ENCODE measurements at places on chromosomes 1 and 21. TPM values are rescaled to one million over a fixed set of nuclear protein-coding genes. Genes with fewer than 3 reads are reported as not detected.

The CR1L gene
- 1.1 TPM for polyA plus RNA-seq

The ZBTB8A gene
- polyA plus RNA-seq = 13.4 TPM

The LMOD1 gene
- 4.4 TPM for polyA plus RNA-seq

The VANGL2 gene
- polyA plus RNA-seq = 37.1 TPM

The PRAMEF6 gene
- not detected for polyA plus RNA-seq

The DENND2C gene
- 5.1 TPM for polyA plus RNA-seq

The CLIC4 gene
- 242 TPM for polyA plus RNA-seq

The NPHS2 gene
- not detected for polyA plus RNA-seq

The ESRRG gene
- polyA plus RNA-seq = 1.7 TPM

The REN gene
- polyA plus RNA-seq = 0.22 TPM

The SPATA17 gene
- 4.1 TPM for polyA plus RNA-seq

The CNKSR1 gene
- 24.6 TPM for polyA plus RNA-seq

DNA sequence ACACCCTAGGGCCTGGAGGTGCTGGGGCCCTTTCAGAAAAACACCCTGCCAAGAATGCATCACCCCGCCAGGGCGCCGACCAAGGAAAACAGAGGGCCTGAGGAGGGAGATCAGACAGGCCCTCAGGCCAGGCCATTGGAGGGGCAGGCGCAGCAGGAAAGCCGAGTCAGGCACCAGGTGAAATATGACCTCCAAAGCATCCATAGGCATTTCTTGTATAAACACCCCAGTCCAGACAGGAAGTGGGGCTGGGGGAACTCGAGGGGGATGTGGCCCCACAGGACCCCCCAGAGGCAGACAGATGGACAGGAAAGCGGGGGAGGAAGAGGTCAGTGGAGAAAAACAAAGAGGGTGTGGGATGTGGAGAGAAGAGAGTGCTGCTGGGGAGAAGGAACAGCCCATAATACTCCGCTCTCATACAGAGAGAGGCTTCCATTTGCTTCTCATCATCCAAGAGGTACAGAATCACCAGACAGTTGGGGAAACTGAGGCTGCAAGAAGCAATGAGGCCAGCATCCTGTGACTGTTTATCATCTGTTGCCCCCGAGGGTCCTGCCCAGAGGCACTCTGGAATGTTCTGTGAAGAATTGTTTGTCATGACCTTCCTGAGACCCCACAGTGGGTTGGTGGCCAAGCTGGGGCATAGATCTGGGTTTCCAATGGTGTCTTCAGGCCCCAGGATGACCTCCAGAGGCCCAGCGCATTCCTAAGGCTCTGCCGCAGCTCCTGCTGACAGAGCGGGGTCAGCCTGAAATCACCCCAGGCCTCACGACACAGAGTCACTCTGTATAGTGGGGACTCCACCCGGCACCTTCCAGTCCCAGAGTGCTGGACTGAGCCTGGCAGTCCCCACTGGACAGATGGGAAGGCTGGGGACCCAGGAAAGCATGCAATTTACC, 18.0 kb downstream of the TRIM62 start:
- DNase-seq = no peak

DNA sequence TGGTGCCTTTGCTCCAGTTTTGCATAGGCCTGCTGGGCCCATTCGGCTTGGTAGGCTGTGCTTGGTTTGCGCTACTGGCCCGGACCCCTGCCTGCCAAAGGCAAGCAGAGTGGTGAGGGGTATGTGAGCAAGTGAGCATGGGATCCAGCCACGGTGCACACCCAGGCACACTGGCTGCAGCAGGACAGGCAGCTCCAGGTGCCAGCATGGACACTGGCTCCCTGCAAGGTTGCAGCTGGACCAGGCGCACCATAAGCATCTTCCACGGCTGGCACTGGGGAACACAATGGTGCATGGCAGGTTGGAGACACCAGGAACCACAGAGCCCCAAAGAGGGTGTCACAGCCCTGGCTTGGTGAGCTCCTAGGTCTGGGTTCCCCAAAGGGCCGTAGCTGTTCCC, 693.5 kb upstream of the PTBP2 start:
- no peak for DNase-seq

DNA sequence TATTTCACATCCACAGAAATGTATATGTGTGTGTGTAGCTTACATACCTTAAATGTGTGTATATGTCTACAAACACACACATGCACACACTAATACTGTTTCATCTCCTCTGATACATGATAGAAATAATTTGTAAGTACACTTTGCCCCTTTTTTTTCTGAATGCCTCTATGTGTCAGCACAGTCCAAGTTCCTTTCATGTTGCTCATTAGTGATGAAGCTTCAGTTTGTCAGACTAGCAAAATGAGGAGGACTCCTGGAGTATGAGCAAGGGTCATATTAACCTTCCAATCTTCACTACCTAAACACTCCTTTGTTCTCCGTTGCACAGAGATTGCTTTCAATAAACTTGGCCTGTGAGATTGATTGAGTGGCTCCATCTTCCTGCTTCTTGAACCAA, 935.4 kb downstream of the MRPL39 start:
- DNase-seq = no peak

DNA sequence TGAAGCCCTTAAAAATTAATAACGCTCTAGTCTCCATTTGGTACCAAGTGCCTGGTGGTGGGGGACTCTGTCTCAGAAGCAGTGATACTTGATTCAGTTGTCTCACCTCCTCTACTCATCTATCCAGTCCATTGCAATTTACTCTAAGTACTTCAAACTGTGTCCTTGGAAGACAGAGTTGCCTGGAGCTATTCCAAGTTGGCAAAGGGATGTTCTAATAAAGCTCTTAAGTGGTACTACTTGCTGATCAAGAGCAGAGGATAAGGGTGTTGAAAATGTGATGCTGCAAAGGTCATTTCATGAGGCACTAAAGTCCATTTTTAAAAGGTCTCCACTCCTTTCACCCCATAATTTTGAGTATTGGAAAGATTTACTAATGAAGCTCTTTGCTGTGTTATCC, 142.2 kb downstream of the NFIA start:
- no peak for DNase-seq

DNA sequence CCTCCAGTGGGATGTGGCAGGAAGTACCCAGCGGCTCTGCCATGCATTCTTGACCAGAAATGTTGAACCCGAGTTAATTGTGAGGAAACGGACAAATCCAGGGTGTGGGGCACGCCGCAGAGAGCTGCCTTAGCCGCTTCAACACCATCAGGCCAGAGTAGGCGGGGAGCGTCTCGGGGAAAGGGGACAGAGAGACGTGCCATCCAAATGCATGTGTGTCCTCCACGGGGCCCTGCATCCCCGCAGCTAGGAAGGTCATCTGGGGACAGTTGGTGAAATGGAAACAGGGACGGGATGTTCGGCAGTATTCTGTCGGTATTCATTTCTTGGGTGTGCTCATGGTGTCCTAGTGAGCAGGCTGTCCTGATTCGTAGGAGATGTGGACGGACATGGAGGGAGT, 59.1 kb upstream of the TRAPPC10 start:
- DNase-seq = no peak

GRCh38 chr1:44208226-44208625, 5.0 kb upstream of the DMAP1 start:
- DNase-seq = no peak

DNA sequence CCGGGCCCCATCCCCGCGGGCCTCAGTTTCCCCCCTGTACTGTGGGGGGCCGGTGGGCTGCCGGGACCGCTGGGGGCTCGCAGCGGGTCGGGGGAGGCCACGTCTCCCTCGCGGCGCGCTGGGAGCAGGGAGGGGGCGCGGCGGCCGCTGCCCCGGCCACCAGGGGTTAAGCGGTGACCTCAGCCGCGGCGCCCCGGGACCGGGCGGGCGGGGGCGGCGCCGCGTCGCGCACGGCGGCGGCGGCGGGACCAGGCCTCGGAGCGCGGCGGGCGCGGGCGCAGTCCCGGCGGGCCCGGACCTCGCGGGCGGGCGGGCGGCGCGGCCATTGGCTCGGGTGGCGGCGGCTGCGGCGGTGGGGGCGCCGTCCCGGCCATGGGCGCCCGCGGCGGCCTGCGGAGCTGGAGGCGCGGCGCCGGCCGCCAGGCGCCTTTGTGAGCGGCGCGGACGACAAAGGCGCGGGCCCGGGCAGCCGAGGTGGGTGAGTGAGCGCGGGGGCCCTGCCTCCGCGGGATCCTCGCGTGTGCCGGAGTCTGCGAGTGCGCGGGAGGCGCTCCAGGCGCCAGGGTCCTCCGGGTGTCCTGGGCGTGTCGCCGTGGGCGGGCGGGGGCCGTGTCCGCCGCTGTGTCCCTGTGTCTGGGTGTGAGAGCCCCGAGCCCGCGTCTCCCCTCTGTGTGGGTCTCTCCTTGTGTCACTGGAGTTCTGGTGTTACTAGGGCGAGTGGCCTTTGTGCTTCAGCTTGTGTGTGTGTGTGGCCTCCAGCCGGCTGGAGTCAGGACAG, at the start of gene ARHGEF10L:
TSS of gene ARHGEF10L (plus strand) at position 222 of the 778 bp plus-strand sequence. CDS start 40,898 bp downstream, outside the sequence.
- no peak for DNase-seq

DNA sequence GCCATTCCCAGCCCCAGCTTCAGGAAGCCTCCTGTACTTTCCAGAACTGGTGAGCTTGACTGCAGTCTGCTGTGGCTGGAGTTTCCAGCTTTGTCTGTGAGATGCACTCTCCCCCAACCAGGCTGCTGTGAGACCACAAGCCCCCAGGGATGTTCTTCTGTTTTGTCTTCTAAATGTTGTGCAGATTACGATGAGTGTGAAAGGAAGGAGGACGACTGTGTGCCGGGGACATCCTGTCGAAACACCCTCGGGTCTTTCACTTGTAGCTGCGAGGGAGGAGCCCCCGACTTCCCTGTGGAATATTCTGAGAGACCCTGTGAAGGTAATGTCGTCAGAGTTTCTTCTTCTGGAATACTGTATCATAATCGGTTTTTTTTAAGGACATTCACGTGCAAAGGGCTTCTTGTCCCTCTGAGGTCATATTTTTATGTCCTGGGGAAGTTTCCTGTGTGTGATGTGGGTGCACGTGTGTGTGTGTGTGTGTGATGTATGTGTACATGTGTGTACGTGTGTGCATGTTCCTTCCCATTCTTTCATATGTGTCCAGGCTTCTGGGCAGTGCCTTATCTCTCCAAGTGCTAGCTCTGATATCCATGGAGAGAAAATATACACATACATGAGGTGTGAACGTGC, 49.9 kb downstream of the UMODL1 start:
- DNase-seq = no peak

GRCh38 chr1:220690140-220691052, at the start of gene C1orf115:
Gene C1orf115 (plus strand): TSS chr1:220690363. CDS start chr1:220690403, 40 bp downstream.
- peak; percentile 93 for DNase-seq

DNA sequence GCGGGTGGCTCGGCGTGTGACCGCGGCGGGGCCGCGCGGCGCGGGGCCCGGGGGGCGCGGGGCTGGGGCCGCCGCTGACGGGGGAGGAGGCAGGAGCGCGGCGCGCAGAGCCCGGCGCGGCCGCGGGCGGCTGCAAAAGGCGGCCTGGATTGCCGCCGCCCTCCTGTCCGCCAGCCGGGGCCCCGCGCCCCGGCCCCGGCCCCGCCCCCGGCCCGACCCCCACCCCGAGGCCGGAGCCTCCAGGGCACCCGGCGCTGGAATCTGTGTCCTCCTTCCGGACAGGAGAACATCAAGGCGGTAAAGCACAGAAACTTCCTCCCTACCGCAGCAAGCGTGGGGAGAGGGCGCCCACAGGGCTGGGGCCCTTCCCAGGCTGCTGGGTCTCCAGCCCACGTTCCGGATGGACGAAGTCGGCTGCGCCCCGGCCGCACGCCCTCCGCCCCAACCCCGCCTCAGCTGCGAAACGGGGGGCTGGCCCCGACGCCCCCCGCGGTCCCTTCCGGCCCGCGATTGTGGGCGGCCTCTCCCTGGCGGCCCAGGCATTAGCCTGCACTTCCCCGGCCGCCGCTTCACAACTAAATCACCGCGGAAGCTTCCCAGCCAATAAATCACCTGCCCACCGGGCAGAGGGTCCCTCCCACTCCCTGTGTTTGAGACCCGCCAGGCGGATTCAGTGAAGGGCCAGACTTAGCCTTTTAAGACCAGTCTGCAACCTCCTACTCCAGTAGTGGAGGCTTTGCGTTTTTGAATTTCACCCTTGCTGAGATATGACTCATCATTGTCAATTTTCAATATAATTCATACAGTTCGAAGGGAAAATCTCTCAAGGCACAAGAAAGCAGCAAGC, 106.0 kb downstream of the SLC45A1 start:
- DNase-seq = peak; percentile 76

DNA sequence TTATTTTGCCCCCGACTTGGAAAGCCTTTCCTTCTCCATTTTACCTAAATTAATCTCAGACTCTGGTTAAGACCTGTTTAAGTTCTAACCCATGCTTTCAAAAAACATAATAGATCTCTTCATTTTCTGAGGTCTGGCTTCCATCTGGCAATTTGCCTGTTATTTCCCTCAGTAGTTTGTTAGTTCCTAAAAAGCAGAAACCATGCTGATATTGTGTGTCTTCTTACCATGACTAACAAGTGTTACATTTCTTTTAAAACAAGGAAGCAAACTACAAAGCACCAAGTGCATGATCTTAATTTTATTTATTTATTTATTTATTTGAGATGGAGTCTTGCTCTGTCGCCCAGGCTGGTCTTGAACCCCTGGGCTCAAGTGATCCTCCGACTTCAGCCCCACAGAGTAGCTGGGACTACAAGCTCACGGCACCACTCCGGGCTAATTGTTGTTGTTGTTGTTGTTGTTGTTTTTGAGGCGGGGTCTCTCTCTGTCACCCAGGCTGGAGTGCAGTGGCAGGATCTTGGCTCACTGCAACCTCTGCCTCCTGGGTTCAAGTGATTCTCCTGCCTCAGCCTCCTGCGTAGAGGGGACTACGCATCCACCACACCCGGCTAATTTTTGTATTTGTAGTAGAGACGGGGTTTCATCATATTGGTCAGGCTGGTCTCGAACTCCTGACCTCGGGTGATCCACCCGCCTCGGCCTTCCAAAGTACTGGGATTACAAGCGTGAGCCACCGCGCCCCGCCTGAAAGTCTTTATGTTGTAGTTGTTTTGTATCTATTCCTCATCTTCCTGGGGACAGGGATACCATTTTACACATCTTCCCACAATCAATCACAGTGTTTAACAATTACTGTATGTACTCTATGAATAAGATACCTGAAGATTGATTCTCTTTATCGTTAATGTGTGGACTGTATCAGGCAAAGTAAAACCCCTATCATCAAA, 1.3 kb upstream of the PATJ start:
- DNase-seq = no peak

GRCh38 chr1:229162825-229163515, 107.9 kb upstream of the RAB4A start:
- DNase-seq = no peak

GRCh38 chr1:24745711-24746413, 615 bp downstream of the CLIC4 start:
- peak; percentile 71 for DNase-seq

GRCh38 chr1:119714583-119714982, 2.8 kb downstream of the PHGDH start:
- DNase-seq = peak; percentile 7

GRCh38 chr1:23810818-23811540, 10.4 kb upstream of the GALE start:
- DNase-seq = peak; percentile 37

- DNase-seq = no peak
These were observed 92.1 kb upstream of the EDN2 start for GRCh38 chr1:41576620-41577019.

- no peak for DNase-seq
These were observed 17.0 kb upstream of the KCNQ4 start for GRCh38 chr1:40766560-40766959.
